ENCODE measurements at places on chromosomes 13 and 19.

DNA sequence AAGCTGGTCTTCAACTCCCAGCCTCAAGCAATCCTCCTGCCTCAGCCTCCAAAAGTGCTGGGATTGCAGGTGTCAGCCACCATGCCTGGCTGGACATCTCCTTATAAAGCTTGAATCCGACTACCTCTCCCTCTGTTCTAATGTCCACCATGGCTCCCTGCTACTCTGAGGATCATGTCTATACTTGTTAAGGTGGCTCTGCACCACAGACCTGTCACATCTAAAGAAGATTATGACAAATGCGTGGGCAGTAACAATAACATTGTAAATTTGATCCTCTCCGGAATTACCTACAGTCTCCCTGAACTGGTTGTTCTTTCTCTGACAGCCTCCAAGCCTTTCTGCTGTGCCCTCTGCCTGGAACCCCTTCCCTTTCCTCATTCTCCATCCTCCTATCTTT, 1.8 kb downstream of the NXNL1 start:
- no peak for DNase-seq

GRCh38 chr13:99507986-99508385, 6.7 kb downstream of the TM9SF2 start:
- DNase-seq, result no peak

DNA sequence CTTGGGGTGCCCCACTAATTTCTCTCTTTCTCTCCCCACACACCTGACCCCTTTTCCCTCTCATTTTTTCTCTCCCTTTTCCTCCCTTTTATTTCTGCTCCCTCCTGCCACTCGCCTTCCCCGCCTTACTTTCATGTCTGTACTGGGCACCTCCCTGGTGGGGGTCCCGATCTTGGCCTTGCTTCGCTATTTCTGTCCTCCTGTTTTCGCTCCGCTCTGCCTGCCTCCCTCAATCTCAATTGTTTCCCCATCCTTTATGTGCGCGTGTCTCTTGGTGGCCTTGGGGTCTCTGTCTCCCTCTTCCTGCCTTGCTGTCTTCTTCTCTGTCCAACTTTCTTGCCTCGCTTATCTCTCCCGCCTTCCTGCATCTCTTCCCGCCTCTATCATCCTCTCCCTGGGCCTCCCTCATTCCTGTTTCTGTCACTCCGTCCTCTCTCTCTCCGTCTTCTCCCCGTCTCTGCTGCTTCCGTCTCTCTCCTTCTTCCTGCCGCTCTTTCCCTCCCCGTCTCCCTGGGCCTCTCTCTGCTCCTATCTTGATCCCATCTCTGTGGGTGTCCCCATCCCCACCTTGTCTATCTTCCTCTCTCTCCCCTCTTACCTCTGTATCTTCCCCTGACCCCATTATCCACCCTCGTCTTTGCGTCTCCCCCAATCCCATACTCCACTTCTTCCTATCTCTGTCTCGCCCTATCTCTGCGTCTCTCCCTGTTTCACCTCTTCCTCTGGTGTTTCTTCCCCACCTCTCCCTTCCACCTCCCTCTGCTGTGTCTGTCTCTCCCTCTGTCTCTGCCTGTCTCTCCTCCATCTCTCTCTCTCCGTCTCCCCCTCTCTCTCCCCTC, 4.0 kb downstream of the GRIN2D start:
- DNase-seq, result no peak

GRCh38 chr19:772730-773436, 22.0 kb downstream of the MISP start:
- DNase-seq, result no peak

DNA sequence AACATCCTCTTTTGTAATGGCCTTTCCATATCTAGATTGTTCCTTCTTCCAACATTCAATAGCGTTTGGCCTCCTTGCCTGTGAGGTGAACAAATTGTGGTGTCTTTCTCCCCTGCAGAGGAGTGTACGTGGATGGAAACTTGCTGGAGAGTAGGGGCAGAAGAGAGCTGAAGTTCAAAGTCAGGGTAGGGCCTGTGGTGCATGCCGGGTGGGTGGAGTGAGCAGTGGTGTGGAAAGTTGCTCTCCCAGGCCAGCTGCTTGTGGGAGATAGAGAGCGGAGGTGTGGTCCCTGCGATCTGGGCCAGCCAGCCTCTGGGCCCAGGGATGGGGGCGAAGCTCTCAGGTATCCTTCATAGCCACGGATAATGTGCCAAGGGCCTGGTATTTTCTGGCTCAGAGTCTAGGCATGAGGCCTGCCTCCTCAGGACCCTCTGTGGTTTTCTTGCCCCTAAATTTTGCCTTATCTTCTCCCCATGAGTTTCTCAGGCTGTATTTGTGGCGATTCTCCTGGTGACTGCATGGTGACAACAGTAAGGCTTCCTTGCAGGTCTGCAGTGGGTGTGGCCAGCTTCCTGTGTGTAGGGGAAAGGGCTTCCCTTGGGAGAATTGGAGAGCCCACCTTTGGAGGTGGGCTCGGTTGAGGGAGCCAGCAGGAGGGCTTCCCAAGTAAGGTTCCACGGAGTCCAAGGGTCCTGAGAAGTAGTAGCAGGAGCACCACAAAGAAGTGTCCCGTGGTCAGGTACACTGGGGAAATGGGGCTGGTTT, 6.7 kb downstream of the RGCC start:
- no peak for DNase-seq

GRCh38 chr13:97234236-97234635, 12.1 kb downstream of the MBNL2 start:
- DNase-seq, result no peak

DNA sequence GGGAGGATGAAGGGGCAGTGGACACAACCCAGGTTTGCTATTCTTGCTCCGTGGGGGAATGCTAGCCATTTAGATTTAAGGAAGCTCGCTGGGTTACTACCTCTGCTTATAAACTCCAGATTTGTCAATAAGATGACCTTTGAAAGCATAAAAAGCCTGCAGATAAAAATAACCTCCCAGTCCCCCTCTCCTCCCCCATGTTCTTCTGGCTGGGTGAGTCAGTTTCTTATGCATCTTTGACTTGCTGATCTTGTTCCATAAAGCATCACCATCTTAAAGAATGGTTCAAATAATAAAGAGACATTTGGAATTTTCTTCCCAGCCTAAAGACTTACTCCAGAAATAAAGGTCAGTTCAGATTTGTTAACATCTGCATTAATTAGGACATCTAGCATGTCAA, 118.3 kb upstream of the RNF113B start:
- DNase-seq, result no peak

DNA sequence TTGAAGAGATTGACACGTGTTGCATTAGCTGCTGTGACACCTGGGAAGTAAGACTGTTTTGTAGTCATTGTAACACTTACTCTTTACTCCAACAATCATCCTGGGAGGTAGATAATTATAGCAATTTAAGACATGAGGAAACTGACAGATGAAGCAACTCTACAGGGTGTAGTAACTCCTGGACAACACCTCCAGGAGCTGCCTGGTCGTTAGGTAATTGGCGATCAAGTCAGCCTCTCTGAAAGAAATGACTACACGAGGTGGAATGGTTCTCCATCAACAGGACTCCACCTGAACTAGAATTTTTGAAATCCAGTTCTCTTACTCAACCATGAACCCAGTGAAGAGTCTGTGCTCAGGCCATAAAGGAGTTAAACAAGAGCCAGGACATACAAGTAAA, 43.0 kb upstream of the LRCH1 start:
- no peak for DNase-seq

DNA sequence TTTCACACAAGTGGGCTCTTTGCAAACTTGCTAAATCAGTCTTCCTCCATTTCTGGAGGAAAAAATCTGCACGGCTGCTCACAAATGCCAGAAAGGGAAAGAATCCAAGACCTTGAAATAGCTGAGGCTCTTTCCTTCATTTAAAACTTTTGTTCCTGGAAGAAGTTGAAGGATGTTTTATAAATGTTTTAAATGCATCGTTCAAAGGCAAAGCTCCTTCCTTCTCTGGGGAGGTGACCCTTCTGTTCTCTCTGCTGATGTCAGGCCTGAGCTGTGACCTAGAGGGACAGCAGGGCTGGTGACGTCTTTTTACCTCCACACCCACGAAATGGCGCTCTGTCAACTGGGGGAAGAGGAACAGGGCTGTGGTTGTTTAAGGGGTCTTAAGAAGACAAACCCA, 376.4 kb upstream of the ZNF507 start:
- DNase-seq, result no peak

- DNase-seq, result no peak
Measured at GRCh38 chr13:32555613-32556012, 17.0 kb upstream of the N4BP2L2 start.

GRCh38 chr13:66558506-66558905, 671.6 kb downstream of the PCDH9 start:
- DNase-seq, result no peak

- DNase-seq, result no peak
Measured at GRCh38 chr19:45772912-45773311, 3.9 kb upstream of the SIX5 start.

DNA sequence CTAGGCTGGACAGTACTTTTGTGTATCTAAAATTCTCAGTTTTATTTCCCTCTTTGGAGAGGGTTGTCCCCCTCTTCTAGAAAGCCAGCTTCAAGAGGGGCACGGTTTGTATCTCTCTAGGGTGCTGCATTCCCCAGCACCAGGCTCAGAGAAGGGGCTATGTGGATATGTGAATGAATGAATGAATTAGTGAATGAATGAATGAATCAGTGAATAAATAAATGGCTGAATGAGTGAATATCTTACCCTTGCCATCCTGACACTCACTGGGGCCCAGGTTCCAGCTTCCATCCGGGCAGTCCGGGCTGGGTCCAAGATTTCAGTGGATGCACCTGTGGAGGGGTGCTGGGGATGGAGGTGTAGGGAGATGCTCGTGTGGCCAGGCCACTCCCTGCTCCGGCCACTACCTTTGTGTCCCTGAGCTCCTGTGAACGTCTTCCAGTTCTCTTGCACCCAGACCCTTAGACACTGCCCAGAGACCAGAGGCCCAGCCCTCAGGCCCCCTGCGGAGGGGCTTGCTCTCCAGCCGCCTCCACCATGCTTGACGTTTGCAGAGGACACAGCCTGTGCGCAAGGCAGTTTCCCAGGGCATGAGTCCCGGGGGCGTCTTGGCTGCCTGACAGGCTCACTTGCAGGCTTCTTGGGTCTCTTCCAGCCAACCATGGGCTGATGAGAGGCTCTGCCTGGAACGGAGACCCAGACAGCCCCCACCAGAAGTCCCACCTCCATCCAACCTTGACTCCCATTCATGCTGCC, 2.8 kb upstream of the KCNN1 start:
- DNase-seq, result peak; percentile 20

GRCh38 chr19:49216071-49216470, 58.5 kb downstream of the TRPM4 start:
- no peak for DNase-seq

- peak; percentile 7 for DNase-seq
Measured at GRCh38 chr19:41795031-41795461, 1.3 kb upstream of the CEACAM3 start.

DNA sequence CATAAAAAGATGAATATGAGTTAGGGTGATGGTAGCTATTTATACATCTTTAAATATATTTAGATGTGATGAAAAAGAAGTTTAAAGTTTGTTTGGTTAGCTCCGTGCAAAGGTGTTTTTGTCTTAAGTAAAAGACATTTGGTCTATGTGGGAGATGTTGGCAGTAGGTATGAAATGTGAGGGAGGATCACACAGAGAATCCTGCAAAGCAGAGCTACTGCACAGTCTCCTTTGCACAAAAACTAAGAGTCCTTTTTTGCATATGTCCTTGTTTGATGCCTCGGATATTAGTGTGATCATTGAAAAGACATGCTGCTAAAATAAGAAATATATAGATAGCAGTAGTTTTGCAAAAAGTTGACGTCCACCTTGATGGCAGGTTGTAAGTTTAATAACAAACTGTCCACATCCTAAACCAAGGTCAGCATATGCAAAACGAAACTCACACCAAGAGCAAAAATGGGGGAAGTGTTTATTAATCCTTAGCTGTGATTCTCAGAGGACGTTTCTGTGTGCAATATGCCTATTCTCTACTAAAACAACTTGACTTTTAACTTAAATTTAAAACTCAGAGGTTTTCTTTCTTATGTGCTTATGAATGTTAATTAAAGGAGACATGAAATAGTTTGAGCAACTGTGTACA, 870.1 kb downstream of the PCDH9 start:
- no peak for DNase-seq

DNA sequence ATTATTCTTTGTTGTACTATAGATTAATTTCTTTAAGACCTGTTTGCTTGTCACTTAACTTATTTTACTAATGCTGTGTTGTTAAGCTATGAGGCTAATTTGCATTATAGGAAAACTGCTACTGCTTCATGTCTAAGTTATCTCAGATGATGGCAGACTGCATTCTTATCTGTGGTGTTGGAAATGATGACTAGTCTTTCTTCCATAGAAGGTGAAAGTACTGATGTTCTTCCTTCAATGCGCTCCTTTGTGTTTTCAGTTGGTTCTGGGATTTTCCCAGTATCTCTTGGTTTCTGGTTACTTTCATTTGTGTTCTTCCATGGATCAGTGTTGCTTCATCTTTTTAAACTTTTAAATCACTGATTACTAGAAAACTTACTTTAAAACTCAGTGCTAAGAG, 46.9 kb downstream of the TPP2 start:
- DNase-seq, result no peak

GRCh38 chr19:50949861-50950260, 3.0 kb downstream of the KLK5 start:
- no peak for DNase-seq

DNA sequence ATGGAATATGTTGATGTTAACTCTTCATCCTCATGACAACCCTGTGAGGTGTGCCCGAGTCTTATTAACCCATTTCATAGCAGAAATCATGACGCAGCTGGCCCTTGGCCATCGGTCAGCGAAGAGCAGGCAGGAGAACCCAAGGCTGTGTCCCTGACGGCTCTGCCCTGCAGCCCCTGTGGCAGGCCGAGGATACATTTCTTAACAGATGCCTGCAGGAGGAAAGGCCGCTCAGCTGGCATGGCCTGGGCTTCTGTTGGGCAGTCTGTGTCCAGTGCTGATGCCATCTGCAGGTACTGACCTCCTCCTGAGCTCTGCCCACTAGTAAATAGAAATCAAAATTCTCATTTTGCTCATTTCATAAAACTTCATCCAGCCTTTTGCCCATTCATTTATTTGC, 35.4 kb upstream of the MCF2L start:
- no peak for DNase-seq

DNA sequence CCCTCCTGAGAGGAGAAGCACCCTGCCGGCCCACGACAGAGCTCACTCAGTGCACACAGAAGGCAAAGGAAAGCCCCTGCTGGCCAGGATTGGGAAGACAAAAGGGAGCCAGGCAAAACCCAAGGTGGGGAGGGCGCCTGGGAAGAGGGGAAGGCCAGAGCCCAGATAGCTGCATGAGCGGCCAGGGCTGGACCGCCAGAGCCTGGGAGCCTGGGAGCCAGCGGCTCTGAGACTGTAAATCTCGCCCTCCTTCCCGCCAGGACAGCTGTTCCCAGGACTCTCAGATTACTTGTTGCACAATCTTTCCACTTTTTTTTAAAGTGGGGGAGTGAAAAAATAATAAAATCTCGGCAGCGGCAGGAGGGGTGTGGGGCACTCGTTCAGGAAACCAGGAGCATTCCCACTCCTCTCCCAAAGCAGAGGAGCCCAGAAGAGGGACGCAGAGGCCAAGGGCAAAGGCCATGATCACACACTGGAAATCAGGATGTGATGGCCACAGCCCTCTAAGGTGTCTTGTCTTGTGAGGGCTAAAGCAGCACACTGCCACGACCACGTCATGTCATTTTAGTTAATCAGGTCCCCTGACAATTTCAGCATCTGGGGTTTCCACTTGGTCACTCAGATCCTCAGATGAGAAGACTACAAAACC, 19.6 kb upstream of the EPHX3 start:
- DNase-seq, result no peak

- no peak for DNase-seq
Measured at GRCh38 chr19:56324436-56324835, 9.8 kb upstream of the ZSCAN5A start.
